Central memory CD4-positive, alpha-beta T cell (primary cell): ENCODE measurements at places on chromosomes 5 and 9.
A peak's percentile ranks its signal among the peaks of the same experiment; 100 is the strongest.

DNA sequence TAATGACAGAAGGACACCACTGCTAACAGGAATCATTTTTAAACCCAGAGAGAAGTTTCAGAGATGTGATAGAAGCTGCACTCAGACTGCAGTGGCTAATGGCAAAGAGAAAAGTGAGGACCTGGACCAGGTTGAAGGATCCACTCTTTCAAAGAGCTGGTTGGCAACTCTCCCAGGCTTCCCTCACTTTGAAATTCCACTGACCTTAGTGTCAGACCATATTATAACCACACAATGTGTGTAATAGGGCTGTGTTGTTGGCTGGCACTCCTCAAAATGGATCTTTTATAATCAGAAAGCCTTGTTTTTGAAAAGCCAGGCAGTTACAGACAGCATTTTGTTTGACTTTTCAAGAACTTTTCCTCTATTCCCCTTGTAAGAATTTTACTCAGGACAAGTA, 280.7 kb downstream of the PRELID2 start:
- DNase-seq = no peak

DNA sequence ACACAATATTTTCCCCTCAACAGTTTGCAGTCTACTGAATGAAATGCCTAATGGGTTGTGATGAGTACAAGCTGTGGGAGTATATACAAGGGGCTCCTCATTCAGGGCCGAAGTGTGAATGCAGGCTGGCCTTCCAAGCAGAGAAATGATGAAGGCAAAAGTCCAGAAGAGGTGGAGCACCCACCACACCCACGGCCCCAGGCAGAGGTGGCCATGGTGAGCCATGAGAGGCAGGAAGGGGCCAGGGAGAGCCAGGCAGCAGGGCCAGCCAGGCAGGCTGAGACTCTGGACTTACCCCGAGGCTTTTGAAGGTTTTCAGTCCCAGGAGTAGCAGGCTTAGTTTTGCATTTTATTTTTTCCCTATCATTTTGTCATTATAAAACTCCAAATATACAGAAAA, 218.1 kb downstream of the AUH start:
- no peak for DNase-seq

DNA sequence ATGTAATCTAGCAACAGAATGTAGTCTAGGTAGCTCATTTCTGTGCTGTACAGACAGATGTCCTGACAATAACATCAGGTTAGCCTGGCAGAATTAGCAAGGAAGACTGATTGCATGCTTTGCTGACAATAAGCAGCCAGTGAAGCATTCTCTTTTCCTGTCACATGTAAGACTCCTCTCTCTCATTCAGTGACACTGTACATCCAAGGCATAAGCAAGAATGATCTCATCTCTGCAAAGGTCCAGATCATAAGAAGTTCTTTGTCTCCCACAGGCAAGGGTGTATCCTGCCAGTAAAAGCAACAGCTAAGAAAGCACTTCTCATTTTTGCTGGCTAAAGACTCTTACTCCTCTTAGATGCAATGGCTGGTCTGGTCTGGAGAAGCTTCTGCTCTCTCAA, 861.8 kb downstream of the TAF11L14 start:
- no peak for DNase-seq

- peak; percentile 45 for DNase-seq
Measured at GRCh38 chr5:134079748-134080581, 34.5 kb upstream of the TCF7 start.
